ENCODE measurements at places on chromosomes 16 and 17.

DNA sequence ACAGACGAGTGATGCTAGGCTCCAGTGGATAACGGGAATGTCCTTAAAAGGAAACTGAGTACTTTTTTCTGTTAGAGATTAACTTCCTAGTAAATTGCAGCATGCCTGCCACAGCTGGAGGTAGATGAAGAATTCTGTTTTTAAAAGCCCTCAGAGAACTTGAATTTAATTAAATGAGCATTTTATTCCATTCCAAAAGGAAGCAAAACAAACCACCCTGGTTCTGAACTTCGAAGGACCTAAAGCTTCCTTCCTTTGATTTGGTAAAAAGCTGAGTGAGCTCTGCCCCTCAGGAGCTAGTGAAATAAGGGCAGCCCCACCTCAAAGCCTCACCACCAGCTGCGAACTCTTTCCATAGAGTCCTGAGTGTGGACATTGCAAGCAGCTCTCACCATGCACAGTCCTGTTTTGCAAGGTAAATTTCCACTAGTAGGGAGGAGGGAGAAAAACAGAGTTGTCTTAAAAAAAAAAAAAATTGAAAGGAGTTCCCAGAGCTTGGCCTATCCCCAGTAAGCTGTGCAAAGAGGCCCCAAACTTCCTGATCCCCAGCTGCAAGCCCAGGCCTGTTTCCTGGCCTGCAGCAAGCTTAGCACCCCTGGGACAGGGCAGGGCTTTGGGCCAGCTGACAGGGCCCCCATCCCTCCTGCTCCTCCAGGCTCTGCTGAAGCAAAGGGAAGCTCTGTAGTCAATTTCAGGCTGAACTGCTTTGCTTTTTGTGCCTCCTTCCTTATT lies 11.2 kb downstream of the CHD9NB start:
- DNase-seq: no peak

GRCh38 chr16:49824593-49824992 lies 31.3 kb downstream of the ZNF423 start:
- DNase-seq: no peak

DNA sequence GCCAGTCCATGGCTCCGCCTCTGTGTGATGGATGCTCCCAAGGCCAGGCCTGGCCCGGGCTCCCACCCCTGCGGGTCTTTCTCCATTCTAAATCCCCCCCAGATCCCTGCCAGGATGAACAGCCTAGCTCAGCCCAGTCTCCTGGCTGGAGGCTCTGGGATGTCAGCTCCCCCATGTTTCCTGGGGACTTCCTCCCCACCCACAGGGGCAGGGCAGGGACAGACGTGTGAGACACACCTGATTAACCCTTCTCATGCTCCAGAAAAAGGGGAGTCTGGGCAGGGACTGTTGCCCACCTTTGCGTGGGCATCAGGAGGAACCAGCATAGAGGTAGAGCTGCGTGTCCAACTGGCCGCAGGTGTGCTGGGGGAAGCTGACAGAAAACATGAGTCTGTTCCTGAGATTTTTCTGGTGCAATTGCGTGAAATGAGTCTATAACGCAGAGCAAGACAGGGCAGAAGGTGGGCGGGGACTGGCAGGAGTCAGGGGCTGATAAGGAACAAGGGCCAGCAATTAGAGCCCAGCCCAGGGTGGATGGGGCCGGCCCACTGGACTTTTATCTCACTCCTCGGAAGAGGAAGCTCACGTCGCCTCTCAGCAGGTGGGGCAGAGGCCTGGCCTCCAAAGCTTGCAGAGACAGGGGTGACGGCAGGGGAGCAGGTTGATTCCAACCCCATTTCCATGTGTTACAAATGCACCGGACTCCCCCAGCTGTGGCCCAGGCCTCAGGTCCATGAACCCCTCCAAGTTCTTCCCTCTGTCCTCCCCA lies 238.2 kb downstream of the RBFOX3 start:
- DNase-seq: no peak

GRCh38 chr16:76771216-76771615 lies 419.8 kb upstream of the MON1B start:
- DNase-seq: no peak

DNA sequence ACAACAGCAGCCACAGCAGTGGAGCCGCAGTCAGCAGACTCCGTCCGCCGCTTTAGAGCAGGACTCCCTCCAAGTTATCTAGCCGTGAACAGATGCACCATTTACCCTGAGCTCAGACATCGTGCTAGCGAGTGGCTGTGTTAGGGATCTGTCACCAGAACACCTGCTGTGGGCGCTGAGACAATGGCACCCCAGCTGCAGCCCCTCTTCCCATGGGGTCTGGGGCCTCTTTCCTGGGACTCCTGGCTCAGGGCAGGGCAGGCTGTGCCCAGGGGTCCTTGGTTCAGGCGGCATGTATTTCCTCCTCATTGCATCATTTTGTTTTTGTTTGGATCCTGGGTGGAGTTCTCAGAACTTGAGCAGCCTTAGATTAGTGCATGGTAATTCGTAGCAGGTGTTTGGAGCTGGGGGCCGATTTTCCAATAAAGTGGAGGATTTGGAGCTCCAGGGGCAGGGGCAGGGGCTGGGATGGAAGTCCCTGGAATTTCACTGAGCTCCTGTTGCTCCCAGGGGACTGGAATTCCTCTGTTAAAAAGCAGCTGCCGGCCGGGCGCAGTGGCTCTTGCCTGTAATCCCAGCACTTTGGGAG lies 23.4 kb downstream of the NMRAL1 start:
- DNase-seq: no peak

GRCh38 chr17:64787255-64787920 lies 125.3 kb upstream of the SMURF2 start:
- DNase-seq: no peak

GRCh38 chr16:30366511-30366910 lies 3.8 kb downstream of the TBC1D10B start:
- DNase-seq: no peak

GRCh38 chr17:44914148-44914547 lies 1.2 kb downstream of the GFAP start:
- DNase-seq: no peak

DNA sequence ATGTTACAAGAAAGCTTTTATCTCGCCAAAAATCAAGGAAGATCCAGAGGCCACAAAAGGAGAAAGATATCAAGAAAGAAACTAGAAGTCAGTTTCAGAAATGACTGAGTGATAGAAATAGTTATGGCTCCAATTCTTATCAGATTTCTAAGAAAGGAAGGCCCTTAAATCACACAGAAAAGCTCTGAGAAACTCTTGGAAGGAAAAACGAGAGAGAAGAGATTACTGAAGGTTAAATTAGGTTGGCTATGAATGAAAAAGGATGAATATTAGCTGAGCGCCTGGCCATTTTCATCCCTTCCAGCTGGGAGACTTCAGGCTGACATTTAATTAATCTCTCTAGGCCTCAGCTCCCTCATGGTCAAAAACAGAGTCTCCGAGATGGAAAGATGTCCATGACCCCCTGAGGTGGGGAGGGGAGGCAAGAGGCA lies 72.3 kb downstream of the CYTH1 start:
- no peak for DNase-seq

DNA sequence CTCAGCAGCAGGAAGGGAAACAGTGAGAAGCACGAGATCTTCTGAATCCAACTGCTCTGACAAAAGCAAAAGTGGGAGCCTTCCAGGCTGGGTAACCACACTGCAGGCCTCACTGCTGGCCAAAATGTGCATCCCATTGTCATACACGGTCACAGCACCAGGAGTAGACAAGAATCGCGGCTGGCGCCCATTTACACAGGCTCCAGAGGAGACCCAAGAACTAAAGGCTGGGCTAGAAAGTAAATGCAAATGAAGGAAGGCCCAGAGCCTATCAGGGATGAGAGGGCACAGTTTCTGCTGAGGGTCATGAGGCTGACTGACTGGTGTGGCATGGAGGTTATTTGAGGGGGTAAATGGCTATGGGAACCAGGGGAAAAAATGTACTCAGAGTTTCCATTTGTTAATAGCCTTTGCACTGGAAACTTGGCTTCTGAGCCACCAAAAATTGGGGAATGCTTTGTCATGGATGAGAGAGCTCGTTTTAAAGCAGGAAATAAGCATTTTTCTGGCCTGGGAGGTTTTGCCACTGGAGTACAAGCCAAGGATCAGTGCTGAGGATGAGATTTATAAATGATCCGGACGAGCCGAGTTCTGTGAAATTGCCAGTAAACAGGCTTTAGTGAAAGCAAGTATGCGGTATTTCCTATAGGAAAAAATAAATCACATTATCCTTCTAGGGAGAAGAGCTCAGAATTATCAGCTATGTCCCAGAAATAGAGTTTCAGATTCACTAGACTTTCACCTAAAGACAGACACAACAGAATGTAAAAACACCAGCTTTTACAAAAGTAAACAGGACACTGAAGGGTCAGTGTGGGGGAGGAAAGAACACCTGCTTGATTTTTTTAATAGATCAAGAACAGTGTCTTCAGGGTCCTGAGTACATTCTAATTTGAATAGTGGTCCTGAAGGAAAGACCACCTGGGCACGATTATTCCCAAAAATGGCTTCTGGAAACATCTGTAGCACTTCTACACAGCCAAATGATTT lies 66.9 kb upstream of the GSG1L start:
- no peak for DNase-seq

DNA sequence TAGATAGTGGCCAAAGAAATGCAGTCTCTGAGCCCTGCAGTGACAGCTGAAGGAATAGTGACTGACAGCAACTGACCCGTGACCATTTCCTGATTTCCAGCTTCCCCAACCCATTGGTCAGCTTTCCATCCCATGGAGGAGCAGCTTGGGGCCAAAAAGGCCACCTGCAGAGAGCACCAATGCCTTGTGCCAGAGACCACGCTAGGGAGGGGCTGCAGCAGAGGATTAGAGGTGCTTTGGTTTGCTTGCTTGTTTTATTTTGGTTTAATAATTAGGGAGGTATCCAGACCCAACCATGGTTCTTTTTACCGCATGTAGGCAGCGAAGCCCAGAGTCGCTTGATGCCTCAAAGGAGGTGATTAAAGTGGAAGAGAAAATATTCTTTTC lies 61.3 kb upstream of the SIAH1 start:
- DNase-seq: no peak

All from non-pigmented ciliary epithelial cell (primary cell).